NCI-H187 (cell line): ENCODE measurements at places on chromosomes 7 and 10.

GRCh38 chr7:132066761-132067171 lies 509.5 kb downstream of the PLXNA4 start:
- DNase-seq = no peak

DNA sequence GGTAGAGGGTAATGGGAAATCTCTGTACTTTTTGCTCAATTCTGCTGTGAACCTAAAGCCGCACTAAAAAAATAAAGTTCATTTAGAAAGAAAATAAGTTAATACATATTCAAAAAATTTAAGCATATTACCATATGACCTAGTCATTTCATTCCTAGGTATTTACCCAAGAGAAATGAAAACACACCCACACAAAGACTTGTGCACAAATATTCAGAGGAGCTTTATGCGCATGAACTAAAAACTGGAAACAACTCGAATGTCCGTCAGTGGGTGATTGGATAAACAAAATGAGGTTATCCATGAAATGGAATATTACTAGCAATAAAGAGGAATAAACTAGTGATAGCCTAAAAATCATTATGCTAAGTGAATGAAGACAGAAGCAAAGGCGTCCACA lies 62.6 kb upstream of the ZNRF2 start:
- DNase-seq = no peak

DNA sequence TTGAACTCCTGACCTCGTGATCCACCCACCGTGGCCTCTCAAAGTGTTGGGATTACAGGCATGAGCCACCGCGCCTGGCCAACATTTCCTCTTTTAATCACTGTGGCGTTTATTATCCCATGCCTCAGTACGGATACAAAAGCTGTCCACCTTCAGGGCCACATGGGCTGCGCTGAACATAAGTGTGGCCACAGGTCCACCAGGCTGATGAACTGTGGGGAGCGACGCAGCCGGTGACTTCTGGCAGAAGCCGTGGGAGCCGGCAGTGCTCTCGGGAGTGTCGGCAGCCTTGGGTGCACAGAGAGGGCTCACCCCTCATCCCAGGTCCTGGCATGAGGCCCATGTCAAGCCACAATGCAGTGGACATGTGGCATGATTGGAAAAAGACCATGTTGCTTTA lies 223.6 kb downstream of the TNS3 start:
- DNase-seq = no peak

DNA sequence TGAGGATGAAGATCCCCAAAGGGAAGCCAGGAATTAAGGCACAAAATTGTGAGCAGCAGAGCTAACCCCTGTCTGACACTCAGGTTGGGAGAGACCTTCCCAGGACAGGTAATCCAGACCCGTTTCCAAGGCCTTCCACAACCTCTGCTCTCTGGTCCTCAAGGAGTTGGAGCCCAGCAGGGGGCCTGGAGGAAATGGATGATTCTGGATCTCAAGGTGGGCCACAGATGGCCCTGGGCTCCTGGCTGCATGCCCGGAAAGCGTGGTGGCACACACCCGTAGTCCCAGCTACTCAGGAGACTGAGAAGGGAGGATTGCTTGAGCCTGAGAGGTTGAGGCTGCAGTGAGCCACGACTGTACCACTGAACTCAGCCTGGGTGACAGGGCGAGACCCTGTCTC lies 42.3 kb downstream of the DPYSL4 start:
- DNase-seq = no peak

- DNase-seq = no peak
Observed at GRCh38 chr7:128679920-128680319, 7.8 kb downstream of the GARIN1A start.

DNA sequence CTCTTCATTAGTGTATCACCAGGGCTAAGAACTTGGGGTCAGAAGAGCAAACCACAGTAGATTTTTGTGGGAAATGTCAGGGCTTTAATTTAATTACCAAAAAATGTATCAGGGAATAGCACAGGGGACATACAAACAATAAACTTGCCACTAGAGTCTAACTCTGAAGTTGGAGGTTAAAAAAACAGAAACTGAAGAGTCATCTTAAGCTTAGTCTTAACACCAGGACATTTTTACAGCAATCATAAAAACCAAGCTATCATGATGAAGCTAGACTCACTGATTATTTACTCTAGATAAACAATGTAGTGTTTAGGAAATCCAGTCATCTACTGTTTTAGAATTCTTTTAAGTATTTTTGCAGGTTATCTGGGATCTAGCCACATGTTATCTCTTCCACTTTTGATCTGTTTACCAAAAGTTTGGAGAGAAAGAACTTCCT lies 48.4 kb upstream of the GLI3 start:
- DNase-seq = no peak

DNA sequence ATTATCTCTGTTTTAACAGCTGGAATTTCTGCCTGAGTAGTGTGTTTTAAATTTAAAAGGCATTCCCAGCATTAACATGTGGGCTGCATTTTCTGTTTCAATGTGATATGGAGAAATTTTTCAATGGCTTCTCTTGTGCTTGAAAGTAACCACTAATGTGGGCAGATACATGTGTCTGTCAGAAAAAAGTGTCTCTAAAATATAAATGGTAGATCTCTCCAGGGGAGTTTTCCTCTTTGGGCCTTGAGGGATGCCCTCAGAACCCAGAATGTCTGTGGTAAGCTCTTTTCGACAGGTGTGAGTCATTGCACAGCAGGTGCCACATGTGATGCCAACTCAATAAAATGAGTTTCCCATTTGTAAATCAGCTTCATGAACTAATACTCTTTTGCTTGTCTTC lies 221.1 kb downstream of the SEMA3E start:
- DNase-seq = no peak
